ENCODE measurements at places on chromosomes 6 and 20.

- H3K27me3 ChIP-seq = no peaks in the 10 kb centered on the region
- H3K27ac ChIP-seq = no peak overlapping the region
- no peaks in the 10 kb centered on the region for H3K36me3 ChIP-seq
- peaks cover 5% of the 10 kb centered on the region for H3K4me1 ChIP-seq
Measured at GRCh38 chr6:34585512-34586061, 29.5 kb upstream of the SPDEF start.

- H3K36me3 ChIP-seq = no peaks in the 10 kb centered on the region
- peaks cover 7% of the 10 kb centered on the region for H3K4me1 ChIP-seq
- no peak for DNase-seq
Measured at GRCh38 chr20:59020938-59021551, 1.8 kb downstream of the TUBB1 start.

DNA sequence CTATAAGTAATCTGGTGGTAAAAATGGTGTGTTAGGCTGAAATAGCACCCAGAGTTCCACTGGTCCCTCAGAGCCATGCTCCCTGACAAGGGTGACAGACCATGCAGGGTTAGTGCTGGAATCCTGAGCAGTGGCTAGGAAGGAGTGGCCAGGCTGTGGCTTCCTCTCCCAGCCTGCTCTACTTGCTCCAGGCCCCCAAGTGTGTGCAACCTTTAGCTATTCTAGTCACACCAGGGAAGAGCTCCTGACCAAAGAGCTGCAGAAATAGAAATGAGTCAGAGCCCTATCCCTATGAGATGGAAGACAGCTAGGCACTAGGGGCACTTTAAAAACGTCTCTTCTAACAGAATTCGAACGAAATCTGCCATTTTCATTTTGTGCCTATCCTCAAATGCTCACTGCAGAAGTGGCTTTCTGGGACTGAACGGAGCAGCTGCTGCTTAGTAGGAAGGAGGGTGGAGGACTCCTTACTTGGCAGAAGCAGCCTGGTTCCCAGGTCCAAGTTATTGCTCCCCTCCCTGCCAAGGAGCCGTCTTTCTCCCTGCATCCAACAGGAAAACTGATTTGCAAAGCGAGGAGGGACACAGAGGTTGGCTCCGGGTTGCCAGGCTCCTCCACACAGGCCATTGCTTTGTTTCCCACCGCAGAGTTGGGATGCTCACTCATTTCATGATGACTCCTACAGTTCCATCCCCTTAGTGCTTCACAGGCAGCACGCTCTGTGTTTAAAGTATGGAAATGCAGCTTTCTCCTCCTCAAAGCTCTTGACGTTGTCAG lies 754.5 kb downstream of the C6orf118 start:
- no peaks in the 10 kb centered on the region for H3K4me1 ChIP-seq
- no peak for DNase-seq
- no peak overlapping the region for H3K4me3 ChIP-seq

- no peaks in the 10 kb centered on the region for H3K27me3 ChIP-seq
- no peaks in the 10 kb centered on the region for H3K4me1 ChIP-seq
- H3K27ac ChIP-seq = no peak overlapping the region
- H3K4me3 ChIP-seq = no peak overlapping the region
- DNase-seq = no peak
- no peaks in the 10 kb centered on the region for H3K36me3 ChIP-seq
Measured at GRCh38 chr6:2055911-2056310, 189.5 kb downstream of the GMDS start.

- H3K36me3 ChIP-seq = no peaks in the 10 kb centered on the region
- H3K4me1 ChIP-seq = no peaks in the 10 kb centered on the region
- H3K4me3 ChIP-seq = no peak overlapping the region
- no peak overlapping the region for H3K27ac ChIP-seq
- no peak for DNase-seq
- no peaks in the 10 kb centered on the region for H3K27me3 ChIP-seq
Measured at GRCh38 chr6:61841958-61842357, 444.1 kb downstream of the KHDRBS2 start.

GRCh38 chr20:6654513-6655252 lies 112.8 kb upstream of the BMP2 start:
- no peaks in the 10 kb centered on the region for H3K36me3 ChIP-seq
- no peak overlapping the region for H3K27ac ChIP-seq
- no peaks in the 10 kb centered on the region for H3K27me3 ChIP-seq
- H3K4me1 ChIP-seq = no peaks in the 10 kb centered on the region
- DNase-seq = no peak

DNA sequence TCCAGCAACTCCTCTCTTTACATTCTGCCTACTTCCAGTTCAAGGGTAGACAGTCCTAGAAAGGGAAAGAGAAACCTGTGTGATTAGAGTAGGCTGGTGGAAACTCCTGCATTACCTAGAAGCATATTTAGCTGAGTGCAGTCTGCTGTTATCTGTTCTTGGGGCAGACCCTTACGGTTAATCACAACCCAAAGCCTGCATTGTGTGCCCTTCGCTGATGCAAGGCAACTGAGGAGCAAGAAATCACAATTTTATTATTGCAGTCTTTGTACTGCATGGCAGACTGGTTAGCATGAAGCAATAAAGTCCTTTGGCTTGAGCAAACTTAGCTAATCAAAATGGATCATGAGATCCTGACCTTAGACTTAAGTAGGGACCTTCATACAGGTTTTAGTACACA lies 1.5 kb upstream of the GOPC start:
- no peak overlapping the region for H3K4me3 ChIP-seq
- H3K36me3 ChIP-seq = no peaks in the 10 kb centered on the region
- no peak for DNase-seq
- no peaks in the 10 kb centered on the region for H3K27me3 ChIP-seq

DNA sequence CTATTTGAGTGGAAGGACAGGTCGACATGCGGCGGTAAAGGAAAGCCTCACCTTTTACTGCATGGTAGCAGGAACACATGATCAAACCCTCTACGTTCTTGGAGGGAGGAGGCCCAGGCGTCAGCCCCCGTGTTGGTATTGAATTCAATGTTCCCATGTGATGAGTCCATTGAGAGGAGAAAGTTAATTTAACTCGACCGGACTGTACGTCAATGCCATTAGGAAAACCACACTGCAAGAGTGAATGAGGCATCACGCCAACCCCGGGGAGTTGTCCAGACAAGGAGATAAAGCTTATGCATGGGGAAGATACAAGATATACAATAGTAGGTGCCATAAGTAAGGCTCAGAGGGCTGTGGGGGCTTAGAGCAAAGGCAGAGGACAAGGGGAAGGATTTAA lies 213.9 kb upstream of the ECI2 start:
- H3K27me3 ChIP-seq = no peaks in the 10 kb centered on the region
- DNase-seq = no peak
- no peaks in the 10 kb centered on the region for H3K36me3 ChIP-seq
- no peak overlapping the region for H3K27ac ChIP-seq

GRCh38 chr20:47276851-47277534 lies 79.5 kb downstream of the ZMYND8 start:
- peak; percentile 55 for DNase-seq
- H3K27me3 ChIP-seq = no peaks in the 10 kb centered on the region
- H3K36me3 ChIP-seq = no peaks in the 10 kb centered on the region

GRCh38 chr6:18204691-18205090 lies 49.5 kb downstream of the KDM1B start:
- no peak overlapping the region for H3K4me3 ChIP-seq
- H3K27ac ChIP-seq = no peak overlapping the region
- no peaks in the 10 kb centered on the region for H3K36me3 ChIP-seq
- DNase-seq = no peak
